Fibroblast of skin of right biceps (primary cell): ENCODE measurements at places on chromosomes 16 and 17.

DNA sequence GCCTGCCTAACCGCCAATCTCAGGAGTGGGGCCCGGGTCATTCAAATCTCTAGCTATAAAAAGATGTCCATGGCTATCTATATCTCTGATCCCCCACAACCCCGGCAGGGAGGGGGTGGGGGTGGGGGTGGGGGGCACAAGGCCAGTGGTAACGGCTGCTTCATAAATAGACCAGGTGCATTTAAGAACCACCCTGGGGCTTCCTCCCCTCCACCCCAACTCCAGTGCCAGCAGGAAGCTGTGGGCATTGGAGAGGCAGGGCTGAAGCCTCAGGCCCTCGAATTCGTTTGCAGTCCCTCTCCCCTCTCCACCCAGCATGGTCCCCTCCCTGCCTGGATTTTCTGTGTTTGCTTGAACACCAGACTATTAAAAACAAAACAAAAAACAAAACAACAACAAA is 56.0 kb downstream of the RAP1GAP2 start:
- no peak for DNase-seq

- no peak for DNase-seq
Measured at GRCh38 chr16:2719328-2720063, 528 bp downstream of the PRSS27 start.

DNA sequence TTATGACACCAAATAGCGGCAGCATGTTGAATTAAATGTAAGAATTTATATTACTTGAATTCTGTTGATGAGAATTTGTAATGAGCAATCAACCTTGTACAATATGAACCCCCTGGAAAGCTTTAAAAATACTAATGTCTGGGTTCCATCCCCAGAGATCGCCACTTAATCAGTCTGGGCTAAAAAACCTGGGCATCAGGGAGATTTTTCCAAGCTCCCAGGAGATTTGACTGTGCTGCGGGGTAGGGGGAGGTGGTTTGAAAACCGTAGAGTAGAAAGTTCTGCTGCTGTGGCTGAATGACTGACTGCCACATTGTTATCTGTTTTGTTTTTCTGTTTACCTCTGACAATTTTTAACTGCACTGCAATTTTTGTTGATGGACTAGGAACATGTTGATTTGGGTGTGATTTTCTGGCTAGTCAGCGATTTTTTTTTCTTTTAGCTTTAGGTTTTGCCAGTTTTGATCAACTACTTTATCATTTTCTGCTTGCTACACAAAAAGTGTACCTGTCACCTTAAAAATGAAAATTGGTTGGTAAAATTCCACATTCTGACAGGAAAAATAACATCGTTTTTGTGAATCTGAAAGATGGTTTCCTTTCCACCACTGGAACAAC is 79.3 kb downstream of the PCTP start:
- no peak for DNase-seq

DNA sequence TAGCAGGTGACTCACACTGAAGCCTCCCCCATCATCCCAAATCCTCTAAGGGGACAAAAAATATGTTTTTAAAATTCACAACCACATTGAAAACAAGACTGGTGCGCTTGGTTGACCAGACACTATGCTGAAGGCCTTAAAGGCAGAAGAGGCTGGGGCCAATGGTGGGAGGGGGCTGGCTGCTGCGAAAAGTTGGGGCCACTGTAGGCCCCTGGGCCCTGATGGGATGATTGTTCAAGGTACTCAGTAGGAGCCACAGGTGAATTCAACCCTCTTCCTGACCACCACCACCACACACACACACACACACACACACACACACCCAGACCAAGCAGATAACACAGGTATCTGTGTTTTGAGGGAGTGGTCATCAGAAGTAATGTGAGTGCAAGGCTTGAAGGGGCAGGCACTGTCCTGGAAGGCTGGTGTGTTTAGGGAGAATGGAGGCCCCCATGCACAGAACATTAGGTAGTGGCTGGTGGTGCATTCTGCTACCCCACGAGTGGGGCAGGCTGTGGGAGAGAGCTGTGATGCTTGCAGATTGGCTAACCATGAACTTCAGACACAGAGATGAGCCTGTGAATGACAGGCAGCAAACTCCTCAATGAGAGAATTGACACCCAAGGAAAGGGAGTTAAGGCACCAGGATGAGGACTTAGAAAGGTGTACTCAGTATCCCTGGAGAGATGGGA is 55.0 kb downstream of the NT5M start:
- no peak for DNase-seq

- no peak for DNase-seq
Measured at GRCh38 chr16:75865736-75866135, 139.4 kb upstream of the CPHXL start.

- DNase-seq: no peak
Measured at GRCh38 chr17:50737118-50737698, 17.8 kb downstream of the LUC7L3 start.

- DNase-seq: no peak
Measured at GRCh38 chr17:33929181-33929724, 325.8 kb upstream of the CCL2 start.

DNA sequence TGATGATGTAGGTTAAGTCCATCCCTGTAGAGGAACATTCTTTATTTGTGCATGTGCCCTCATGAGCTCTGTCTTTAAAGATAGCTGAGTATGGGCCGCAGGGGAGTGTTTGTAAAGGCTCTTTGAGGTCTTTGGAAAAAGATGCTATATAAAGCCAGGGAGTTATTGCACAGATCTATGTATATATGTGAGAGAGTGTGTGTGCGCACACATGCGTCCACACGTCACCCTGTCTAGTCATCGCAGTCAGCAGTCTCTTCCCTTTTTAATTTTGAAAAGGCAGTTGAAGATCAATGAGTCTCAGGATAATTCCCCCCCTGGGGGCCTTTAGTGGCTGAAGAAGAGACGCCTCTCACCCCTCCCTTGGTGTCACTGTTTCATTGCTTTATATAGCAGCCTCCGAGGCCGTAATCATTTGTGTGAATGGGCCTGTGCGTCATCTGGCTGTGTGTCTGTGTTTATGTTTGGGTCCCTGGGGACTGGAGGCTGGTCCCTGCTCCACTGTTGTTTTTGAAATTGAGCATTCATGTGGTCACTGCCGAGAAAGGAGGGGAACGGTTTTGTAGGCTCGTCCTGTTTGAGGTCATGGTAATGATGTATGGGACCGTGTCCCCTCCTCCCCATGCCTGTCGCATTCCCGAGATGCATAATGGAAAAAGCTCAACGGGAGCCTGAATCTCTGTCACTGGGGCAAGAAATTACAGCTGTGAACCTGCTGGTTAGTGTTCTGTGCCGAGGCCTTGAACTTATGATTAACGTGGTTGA is 143.9 kb downstream of the SNX29 start:
- DNase-seq: peak; percentile 96

DNA sequence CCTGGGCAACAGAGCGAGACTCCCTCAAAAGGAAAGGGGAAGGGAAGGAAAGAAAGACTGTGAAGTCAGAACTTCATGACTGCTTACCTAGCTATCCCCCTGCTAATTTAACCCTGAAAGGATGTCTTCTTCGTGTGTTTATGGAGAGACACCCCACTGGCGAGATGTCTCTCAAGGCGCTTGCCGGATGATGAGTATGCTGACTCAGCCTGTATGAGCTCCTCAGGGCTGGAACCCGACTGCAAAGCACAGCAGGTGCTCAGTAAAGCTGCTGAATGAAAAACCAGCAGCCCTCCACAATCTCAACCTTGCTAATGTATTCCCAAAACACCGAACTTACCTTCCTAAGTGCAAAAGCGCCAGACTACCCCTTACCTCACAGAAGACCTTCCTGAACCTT is 2.3 kb downstream of the ANKFY1 start:
- no peak for DNase-seq

GRCh38 chr17:45428050-45428617 is 4.5 kb downstream of the ARHGAP27 start:
- DNase-seq: peak; percentile 54

- DNase-seq: no peak
Measured at GRCh38 chr17:65529761-65530522, 31.5 kb downstream of the AXIN2 start.

DNA sequence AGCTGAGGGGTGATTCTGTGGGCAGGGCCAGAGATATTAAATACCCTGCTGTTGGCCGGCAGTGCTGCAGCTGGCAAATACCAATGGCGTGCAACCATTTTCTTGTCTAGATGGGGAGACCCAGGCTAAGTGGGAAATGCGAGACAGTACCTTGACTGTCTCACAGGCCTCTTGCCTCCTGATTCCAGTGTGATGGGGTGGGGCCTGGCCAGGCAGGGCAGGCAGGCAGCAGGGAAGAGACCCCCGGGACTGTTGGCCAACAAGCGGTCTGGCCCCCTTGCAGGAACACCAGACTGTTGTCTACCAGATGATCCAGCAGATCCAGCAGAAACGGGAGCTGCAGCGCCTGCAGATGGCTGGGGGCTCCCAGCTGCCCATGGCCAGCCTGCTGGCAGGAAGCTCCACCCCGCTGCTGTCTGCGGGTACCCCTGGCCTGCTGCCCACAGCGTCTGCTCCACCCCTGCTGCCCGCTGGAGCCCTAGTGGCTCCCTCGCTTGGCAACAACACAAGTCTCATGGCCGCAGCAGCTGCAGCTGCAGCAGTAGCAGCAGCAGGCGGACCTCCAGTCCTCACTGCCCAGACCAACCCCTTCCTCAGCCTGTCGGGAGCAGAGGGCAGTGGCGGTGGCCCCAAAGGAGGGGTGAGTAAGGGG is 5.7 kb upstream of the CISD3 start:
- no peak for DNase-seq

GRCh38 chr16:53094013-53094630 is 39.3 kb downstream of the CHD9 start:
- DNase-seq: no peak

- no peak for DNase-seq
Measured at GRCh38 chr17:4579678-4580077, 4.7 kb upstream of the SMTNL2 start.

DNA sequence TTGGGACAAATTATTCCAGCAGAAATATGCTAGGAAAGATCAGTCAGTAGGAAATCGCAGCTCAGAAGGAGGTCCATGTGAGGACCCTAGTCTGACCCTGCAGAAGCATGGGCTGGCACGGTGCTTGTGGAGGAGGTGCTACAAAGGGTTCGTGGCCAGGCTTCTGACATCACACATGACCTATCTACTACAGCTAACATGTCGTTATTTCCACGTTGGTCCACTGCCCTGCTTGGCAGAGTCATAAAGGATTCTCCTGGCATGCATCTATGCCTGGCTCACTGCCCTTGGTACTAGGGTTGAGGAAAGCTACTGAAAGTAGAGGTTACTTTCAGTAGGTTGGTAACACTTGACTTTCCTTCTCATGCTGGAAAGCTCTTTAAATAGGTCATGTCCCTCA is 118.1 kb upstream of the SHISA6 start:
- no peak for DNase-seq

DNA sequence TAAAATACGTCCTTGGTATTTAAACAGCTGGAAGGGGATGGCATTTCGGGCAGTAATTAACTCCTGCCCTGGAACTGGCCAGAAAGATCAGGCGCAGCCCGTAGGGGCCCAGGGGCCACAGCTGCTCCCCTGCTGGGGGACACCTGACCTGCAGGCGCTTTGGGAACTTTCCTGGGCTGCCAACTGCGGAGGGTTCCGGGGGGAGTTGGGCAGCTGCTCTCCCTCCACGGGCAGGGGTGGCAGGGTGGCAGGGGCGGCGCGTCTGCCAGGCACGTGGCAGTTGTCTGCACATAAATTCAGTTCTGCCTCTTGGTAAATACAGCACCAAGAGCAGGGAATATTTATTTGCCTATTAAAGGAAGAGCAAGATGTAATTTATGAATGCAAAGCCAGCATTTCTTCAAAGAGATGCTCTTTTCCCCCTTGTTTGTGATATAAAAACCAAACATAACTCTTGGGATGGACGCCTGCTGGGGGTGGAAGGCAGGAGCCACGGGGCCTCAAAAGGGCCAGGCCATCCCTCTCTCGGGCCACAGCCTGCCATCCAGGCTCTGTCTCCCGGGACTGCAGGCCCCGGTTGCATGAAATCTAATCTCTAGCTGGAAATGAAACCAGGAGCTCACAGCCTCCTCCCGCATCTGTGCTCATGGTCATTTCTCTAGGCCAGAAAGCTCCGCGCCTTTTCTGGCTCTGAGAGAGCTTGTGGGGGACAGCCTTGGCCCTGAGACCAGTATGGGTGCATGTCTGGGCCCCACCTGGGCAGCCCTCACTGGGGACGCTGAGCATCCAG is 29.9 kb upstream of the CHMP6 start:
- DNase-seq: no peak

GRCh38 chr17:3986270-3986938 is 22.2 kb upstream of the ATP2A3 start:
- DNase-seq: no peak

- no peak for DNase-seq
Measured at GRCh38 chr16:3677994-3678393, 23.5 kb downstream of the DNASE1 start.

- peak; percentile 34 for DNase-seq
Measured at GRCh38 chr16:84115919-84116719, 623 bp downstream of the MBTPS1 start.

GRCh38 chr17:44331249-44331760 is 6.7 kb upstream of the SLC25A39 start:
- peak; percentile 58 for DNase-seq

- DNase-seq: no peak
Measured at GRCh38 chr17:8445536-8445935, 9.9 kb downstream of the NDEL1 start.

DNA sequence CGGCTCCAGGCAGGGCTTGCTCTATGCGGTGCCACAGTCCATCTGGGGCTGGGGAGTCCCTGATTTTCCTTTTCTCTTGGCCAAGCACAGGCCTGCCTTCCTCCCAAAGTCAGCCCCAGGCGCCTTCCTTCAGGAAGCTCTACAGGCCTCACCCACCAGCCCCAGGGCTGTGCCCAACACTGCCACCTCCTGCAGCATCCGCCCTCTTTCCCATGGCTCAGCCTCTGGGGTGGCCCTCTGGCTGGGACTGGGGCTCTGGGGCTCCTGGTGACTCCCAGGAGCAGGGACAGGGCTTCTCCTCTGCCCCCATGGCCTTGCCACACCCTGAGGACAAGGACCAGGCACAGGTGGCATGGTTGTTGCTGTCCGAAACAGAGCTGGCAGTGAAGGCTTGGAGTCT is 817 bp downstream of the ITGB4 start:
- no peak for DNase-seq

DNA sequence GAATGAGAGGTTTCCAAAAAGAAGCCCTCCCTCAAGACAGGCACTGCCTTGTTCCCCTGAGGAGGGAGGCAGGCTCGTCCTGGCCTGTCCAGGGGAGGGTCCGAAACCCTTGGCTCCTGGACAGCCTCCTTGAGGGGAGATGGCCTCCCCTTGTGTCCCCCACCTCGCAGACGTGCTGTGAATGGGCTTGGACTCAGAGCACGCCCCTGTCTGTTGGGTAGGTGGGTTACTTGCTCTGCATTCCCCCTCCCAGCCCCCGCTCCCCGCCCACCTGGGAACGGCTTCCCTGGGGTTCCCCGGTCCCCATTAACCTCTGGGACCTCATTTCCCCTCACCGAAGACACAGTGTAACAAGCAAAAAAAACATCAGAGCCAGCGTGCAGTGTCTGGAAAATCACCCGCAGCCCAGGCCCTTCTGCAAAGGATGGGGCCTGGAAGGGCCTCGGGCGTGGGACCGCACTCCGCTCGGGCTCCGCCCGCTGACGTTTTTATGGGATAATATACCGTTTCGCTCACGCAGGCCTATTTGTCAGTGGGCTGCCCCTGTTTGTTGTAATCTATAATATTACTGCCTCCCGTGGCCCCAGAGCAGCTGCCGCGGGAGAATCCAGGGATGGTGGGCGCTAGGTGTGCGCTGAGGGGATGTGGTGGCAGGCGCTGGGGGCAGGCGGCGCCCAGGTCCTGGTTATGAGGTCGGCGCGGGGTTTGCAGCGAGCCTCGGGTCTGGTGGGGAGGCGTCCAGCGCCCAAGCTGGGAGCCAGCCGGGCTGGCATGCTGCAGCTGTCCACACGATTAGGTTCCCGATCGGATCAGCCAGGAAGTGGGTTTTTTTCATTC is 11.1 kb downstream of the BAHCC1 start:
- DNase-seq: no peak

GRCh38 chr16:27406511-27407128 is 4.6 kb downstream of the IL21R start:
- DNase-seq: no peak
